NCI-H446 treated with DMSO at 0.1 percent for 48 hours (cell line): ENCODE measurements at places on chromosomes 4 and X.

DNA sequence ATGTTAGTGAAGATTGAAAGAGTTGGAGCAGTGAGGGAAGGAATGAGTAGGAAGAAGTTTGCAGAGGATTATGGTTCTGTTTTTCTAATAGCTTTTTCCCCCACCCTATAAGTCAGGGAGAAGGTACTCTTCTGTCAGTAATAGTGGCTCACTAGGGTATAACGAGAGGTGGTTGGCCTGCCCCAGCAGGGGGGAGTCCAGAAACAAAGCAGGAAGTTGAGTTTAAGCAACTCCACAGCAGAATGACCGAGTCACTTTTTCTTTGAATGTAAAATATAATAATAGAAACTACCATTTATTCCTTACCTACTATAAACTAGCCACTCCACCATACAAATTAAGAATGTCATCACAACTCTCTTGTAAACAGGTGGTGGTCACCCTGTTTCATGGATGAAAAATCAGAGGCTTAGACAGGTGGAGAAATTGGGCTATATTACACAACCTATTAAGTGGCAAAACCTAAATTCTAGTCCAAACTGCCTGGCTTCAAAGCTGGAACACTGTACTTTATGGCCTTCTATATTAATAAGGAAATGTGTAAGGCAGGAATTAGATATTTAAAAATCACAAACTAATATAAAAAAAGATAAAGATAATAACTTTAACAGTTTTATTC is 21.9 kb downstream of the AP1AR start:
- no peak for DNase-seq

- DNase-seq: no peak
Measured at GRCh38 chr4:25838526-25838925, 24.3 kb downstream of the SEL1L3 start.

DNA sequence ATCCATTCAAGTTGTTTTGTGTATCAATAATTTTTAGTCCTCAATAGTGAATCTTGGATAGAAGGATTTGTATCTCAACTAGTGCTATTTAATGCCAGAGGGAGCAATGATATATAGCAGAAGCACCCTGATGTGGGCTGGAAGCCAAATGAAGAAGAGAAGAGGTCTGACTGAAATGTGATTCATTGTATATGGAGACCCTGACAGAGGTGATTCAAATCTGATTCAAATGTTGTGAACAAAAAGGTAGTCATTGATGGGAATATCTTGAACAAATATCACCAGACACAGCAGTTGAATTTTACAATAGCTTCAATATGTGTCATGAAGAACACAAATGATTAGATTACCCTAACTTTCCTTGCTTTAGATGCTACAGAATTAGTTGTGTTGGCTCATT is 27.5 kb upstream of the SULT1B1 start:
- DNase-seq: no peak

DNA sequence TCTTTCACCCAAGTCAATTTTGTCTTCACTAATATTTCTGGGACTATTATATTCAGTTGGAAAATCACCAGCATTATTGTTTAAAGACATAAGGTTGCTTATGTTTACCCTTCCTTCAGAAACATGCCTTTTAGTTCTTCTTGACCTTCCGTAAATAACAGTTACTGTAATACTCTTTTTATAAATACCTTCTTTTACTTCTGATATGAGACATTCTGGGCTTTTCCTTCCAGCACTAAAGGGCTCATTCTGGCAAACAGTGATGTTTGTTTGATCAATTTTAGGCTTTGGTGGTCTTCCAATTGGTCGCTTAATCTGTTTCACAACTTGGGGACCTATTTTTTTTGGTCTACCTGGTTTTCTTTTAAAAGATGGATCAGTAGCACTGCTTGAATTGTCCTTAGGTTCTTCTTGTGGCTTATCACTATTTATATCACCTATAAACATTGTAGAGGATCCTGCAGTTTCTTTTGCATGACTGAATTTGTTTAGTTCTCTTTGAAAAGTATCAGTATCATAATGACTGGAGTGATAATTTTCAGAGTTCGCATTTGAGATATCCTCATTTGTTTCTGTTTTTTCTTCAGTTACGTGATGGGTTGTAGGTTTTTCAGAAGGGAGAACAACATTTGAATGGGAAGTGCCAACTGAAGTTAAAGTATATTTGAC is 64.8 kb downstream of the NCAPG start:
- DNase-seq: no peak
